ENCODE measurements at places on chromosomes 6 and 20. TPM values are rescaled to one million over a fixed set of nuclear protein-coding genes. Genes with fewer than 3 reads are reported as not detected.

CBLN4 gene
- not detected for total RNA-seq

STX11 gene
- total RNA-seq: 11.3 TPM

ERMARD gene
- 21.7 TPM for total RNA-seq

TMC2 gene
- not detected for total RNA-seq

MCM9 gene
- 15.9 TPM for total RNA-seq

ZNF318 gene
- total RNA-seq: 13.8 TPM

DEFB124 gene
- not detected for total RNA-seq

FAM184A gene
- total RNA-seq: 0.66 TPM

FAM50B gene
- 4.7 TPM for total RNA-seq

BMP5 gene
- 1.7 TPM for total RNA-seq

MYH7B gene
- not detected for total RNA-seq

HRH3 gene
- not detected for total RNA-seq

FABP7 gene
- total RNA-seq: not detected

MAPK13 gene
- 1.9 TPM for total RNA-seq

BPIFB2 gene
- total RNA-seq: not detected

CLPSL2 gene
- total RNA-seq: not detected

CST7 gene
- not detected for total RNA-seq

EYA4 gene
- not detected for total RNA-seq

SLC24A3 gene
- total RNA-seq: not detected

VGLL2 gene
- total RNA-seq: not detected

TTBK1 gene
- under 0.01 TPM for total RNA-seq

DDO gene
- total RNA-seq: not detected

SCRT2 gene
- not detected for total RNA-seq
